ENCODE measurements at places on chromosomes 3 and 15. TPM values are rescaled to one million over a fixed set of nuclear protein-coding genes. Genes with fewer than 3 reads are reported as not detected.

Gene SERPINI1
- total RNA-seq: 0.11 TPM

Gene DUOX1
- not detected for total RNA-seq

Gene CHRNB4
- not detected for total RNA-seq

Gene PSMA4
- 183 TPM for total RNA-seq

Gene SLC26A6
- total RNA-seq: 23.9 TPM

Gene RHCG
- total RNA-seq: not detected

Gene NRROS
- total RNA-seq: 1.4 TPM

Gene RMDN3
- total RNA-seq: 23.7 TPM

Gene GOLIM4
- 37.5 TPM for total RNA-seq

Gene MAPK6
- total RNA-seq: 39.8 TPM

Gene TF
- total RNA-seq: 0.74 TPM

Gene CCDC39
- not detected for total RNA-seq

Gene ZNF660
- 0.30 TPM for total RNA-seq

Gene ITIH4
- total RNA-seq: 2.7 TPM

Gene GPR27
- total RNA-seq: not detected

Gene TSEN2
- total RNA-seq: 33.9 TPM

Gene RHO
- not detected for total RNA-seq

Gene MME
- total RNA-seq: 9.4 TPM
